ENCODE measurements at places on chromosomes 2 and 18.

DNA sequence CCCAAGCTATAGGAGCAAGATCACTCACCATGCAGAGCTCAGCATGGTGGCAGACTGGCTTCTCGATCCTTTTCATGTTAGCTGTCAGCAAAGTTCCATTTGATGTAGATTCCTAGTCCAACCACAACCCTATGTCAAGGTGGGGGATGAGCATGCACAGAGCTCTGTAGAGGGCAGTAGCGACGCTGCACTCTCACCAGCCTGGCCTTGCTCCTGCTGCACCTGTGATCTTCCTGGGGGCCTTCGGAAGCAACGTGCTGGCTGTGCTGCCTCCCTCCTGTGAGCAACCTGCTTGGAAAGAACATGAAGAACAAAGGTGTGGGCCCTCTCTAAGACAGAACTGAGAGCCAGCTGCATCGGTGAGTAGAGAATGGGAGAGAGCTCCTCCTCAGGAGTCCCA is 479.4 kb upstream of the MYT1L start:
- DNase-seq = no peak

GRCh38 chr2:241478166-241478565 is 30.2 kb downstream of the STK25 start:
- no peak for DNase-seq

DNA sequence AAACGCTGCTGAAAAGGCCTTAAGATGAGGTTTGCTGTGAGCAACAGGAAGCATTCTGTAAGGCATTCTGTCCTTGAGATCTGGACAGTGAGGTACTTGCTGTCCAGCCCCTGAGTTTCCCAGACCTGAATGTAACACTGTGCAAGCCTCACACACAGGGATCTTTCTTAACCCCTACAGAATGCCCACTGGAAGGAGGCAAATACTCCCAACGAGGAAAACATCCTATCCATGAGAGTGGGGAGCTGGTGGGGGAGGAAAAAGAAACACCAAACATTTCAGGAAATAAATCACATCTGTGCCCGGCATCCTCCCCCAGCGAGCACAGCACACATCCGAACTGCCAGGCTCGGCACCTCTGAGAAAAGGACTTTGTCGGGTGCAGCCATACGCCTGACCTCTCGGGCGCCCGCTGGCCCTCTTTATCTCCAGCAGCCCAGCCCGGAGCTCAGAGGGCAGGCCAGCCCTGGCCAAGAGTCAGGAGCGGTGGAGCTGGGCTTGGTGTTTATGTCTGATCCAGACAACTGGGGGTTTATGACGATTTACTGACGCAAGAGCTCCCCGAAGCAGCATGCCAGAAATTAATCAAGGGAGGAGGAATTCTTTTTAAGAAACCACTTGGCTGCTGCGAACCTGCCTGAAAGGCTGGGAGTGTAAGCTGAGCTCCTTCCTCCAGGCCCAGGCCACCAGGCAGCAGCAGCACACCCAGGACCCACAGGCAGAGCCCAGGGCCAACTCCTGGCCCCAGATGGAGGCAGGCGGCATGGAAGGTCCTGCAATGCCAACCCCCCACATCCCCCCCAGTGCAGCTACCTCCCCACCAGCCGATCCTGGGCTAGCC is 72.2 kb downstream of the HDAC4 start:
- no peak for DNase-seq

DNA sequence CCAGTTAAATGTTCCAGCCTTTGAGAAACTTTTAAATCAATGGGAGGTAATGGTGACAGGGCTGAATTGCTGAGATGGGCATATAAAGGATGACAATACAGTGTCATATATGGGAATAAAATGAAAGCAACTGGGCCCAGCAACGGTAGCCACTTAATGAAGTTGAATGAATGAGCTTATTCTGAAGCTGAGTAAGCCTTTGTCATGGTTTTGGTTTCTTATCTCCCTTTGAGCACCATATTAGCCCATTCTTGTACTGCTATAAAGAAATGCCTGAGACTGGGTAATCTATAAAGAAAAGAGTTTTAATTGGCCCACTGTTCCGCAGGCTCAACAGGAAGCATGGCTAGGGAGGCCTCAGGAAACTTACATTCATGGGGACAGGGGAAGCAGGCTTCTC is 3.5 kb upstream of the THUMPD2 start:
- DNase-seq = no peak

DNA sequence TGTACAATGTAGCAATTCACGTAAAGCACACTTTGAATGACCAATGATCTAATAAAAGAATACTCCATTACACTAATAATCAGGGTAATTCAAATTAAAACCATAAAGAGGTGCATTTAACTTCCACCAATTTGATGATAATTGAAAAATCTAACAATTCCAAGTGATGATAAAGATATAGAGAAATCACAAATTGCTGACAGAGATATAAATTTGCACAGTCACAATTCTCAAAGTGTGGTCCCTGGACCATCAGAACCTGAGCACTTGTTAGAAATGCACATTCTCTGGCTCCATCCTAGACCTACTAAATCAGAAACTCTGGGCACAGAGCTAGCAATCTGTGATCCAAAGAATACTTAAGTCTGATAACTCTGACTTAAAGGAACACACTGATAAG is 165.8 kb upstream of the DCC start:
- DNase-seq = no peak

DNA sequence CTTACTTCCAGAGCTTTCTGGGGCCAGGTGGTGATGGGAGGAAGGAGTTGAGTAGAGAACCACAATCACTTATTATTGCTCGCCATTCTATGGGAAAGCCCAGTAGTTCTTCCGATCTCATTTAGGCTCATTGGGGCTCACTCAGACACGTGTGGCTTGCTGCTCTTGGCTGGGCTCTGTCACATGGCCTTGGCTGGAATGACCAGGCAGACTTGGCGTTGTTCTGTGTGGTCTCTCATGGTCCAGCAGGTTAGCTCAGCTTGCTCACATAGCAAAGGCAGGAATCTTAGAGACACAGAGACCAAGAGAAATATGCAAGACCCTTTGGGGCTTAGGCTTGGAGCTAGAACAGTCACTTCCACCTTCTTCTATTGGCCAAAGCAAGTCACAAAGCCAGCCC is 261.2 kb downstream of the LOXHD1 start:
- no peak for DNase-seq

DNA sequence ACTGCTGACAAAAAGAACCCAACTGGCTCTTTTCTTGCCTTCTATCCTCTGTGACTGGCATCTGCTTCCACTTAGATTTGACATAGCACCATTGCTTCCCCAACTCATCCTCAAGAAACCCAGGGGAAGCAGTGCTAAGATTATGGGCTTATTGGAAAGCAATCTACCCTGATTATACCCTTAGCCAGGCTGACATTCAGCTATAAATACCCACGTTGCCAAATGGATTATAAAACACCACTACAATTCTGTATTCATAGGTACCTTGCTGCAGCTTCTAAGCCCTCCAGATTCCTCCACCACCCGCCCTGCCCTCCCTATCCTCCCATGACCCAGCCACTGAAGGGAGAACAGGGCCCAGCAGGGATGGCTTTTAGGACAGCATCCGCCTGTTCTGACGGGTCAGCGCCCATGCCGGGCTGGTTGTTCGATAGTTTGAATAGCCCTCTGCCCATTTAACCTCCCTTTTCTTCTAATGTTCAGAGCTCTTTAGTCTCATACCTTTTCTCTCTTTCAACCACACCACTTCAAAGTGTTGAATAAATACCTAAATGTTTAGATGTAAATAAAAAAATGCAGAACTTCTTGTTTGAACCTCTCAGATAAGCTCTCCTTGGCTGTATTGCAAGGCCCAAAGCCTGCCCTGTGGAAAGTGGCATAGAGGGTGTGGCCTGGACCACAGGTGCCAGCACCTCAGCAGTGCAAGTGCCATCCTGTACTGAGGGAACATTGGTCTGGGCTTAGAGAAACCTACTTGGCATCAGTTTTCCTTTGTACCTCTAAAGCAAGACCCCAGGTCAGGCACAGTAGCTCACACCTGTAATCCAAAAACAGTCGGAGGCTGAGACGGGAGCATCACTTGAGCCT is 86.6 kb upstream of the RGPD5 start:
- no peak for DNase-seq

GRCh38 chr2:207274530-207275189 is 108.9 kb upstream of the KLF7 start:
- DNase-seq = no peak

DNA sequence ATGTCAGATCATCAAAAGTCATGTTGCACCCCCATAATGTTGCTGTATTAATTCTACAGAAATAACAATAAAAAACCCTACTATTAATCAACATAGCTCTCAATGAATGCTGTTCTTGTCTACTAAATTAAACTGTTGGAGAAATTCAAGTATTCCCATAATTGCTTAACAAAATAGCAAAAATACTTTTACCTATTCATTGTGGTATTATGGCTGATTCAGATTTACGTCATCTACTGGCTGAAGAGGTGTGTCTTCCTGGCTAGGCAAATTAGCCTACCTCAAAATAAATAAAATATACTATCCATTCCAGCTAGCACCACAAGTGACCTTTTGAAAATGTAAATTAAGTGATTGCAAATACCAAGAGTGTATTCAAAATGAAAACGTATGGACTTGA is 249.4 kb downstream of the MEIS1 start:
- no peak for DNase-seq

DNA sequence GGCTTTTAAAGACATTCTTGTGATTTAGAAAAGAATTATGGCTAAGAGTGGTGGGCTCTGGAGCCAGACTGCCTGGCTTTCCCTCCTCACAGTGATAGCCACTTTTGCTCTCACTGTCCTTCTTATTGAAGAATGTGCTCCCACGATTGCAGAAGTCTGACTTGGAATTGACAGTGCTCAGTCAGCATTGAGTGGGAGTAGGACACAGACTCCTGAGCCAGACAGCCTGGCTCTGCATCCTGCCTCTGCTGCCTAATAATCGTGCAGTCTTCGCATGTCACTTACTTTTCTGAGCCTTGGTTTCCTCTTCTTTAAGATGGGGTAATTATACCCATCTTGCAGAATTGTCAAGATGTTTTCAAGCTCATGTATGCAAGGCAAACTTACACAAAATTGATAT is 23.3 kb downstream of the SPATS2L start:
- DNase-seq = no peak

GRCh38 chr18:35284841-35285240 is 5.2 kb downstream of the ZSCAN30 start:
- DNase-seq = no peak

- DNase-seq = no peak
These were observed 276.8 kb upstream of the EPAS1 start for GRCh38 chr2:46020416-46020815.

- no peak for DNase-seq
These were observed 52.9 kb downstream of the ADI1 start for GRCh38 chr2:3466482-3466863.

DNA sequence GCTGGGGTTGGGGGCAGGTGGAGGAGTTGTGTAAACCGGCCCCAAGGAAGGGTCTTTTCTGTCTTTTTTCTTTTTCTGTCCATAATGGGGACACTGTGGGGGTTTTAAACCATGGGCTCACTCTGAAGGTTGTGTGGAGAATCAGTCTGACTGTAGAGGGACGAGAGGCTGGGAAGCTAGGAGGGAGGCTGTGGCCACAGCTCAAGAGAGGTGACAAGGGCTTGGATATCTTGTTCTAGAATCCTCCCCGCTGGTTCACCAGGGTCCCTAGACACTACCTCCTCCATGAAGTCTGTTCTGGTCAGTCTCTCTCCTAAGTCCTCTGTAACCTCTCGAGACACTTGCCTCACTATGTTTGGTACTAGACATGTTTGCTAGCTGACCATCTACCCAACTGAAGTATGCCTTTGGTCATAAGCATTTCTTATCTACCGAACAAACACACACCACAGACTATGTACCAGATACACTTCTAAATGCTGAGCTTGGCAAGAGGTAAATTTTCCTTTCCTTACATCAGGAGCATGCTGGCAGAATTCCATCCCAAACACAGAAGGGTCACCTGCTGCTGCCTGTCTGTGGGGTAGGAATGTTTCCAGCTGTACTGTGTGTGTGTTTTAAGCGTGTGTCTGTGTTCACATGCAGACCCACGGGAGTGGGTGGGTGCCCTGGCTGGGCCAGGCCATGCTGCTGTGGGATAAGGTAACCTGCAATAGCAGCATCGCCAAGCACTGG is 69.6 kb upstream of the MGAT4A start:
- DNase-seq = no peak

DNA sequence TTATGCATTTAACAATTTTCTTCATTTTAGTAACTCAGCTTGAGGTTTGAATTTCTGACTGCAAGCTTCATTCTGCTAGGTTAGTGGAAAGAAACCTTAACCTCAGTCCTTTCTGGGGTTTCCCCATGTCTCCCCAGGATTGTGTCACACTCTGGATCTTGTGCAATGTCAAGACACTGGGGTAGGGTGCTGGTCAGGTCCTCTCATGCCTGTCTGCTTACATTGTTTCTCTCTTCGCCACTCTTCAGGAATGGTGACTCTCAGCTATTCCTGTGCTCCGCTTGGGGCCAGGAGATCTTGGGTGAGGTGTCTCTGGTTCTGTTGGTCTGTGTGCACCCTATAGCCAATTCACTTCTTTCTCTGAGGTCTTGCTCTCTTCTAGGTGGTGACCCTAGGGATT is 23.9 kb downstream of the CTLA4 start:
- DNase-seq = no peak

GRCh38 chr2:219567791-219568361 is 3.5 kb downstream of the OBSL1 start:
- DNase-seq = no peak

GRCh38 chr2:187511356-187512315 is 42.6 kb downstream of the TFPI start:
- DNase-seq = no peak

DNA sequence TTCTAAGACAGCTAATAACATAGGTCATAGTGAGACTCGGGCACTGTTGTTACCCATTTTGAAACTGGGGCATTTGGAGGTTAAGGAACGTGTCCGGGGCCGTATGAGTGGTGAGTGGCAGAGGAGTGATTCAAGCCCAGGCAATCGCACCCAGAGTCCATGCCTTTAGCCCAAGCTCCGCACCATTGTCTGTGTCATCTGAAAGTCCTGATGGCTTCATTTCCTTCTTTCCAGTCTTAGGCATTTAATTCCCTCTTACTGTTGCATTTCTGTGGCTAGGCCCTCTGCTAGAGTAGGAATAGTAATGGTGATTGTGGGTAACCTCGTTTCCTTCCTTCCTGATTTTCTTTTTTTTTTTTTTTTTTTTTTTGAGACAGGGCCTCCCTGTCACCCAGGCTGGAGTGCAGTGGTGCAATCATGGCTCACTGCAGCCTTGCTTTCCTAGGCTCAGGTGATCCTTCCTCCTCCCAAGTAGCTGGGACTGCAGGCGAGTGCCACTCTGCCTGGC is 49.8 kb upstream of the ASB1 start:
- no peak for DNase-seq

- DNase-seq = no peak
These were observed 78.0 kb downstream of the UPP2 start for GRCh38 chr2:158179660-158180059.

- no peak for DNase-seq
These were observed 90.2 kb upstream of the ARHGAP28 start for GRCh38 chr18:6639305-6639704.

- DNase-seq = no peak
These were observed 114.1 kb downstream of the BCL11A start for GRCh38 chr2:60439219-60439974.
